Astrocyte of the spinal cord (primary cell): ENCODE measurements at places on chromosomes 13 and 19.

GRCh38 chr19:42232435-42232834 lies 10.0 kb downstream of the GSK3A start:
- no peak for DNase-seq

DNA sequence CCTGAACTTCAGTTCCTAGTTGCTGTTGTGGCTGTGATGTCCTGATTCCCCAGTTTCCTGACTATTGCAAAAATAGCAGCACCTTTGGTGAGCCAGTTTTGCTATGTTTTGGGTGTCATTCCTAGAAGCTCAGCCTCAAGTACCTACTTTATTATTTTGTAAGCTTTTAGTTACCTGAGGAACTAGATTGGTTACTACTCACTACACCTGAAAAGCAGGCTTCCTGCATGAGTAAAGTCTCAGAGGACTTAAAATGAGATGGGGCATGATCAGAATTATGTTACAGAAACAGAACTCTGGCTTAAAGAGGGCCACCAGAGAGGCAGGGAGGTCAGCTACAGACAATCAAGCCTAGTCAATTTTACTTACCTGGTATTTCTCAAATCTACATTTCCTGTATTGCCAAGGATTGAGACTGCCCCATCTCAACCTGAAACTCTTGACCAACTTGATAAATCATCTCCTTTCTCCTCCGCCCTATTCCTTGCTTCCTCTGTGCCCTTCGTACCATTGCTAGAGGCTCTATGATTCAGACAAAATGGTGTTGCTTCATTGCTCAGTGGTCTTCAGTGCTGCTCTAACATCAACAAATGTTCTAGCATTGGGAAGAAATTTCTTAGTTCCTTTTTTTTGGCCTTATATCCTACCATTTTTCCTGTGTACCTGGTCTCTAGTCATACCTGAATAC lies 58.9 kb downstream of the RAP2A start:
- no peak for DNase-seq

- DNase-seq = no peak
Measured at GRCh38 chr13:113141601-113141970, 16.9 kb upstream of the PROZ start.

DNA sequence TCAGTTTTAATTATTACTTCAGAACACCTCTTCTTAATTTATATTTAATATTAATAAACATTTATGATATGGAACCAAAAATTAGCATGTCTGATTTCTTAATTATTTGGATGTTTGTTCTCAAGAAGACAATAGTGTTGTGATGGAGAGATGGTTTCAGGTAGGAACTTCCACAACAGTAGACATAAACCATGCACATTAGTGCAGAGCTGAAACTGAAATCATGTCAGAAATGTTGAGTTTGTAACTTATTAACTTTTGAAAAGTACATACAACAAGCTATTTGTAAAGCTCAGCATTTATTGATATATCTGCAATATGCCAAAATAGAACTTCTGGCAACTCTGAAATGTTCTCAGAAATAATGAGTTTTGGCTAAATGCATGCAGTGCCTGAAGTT lies 11.8 kb upstream of the EDNRB start:
- no peak for DNase-seq

DNA sequence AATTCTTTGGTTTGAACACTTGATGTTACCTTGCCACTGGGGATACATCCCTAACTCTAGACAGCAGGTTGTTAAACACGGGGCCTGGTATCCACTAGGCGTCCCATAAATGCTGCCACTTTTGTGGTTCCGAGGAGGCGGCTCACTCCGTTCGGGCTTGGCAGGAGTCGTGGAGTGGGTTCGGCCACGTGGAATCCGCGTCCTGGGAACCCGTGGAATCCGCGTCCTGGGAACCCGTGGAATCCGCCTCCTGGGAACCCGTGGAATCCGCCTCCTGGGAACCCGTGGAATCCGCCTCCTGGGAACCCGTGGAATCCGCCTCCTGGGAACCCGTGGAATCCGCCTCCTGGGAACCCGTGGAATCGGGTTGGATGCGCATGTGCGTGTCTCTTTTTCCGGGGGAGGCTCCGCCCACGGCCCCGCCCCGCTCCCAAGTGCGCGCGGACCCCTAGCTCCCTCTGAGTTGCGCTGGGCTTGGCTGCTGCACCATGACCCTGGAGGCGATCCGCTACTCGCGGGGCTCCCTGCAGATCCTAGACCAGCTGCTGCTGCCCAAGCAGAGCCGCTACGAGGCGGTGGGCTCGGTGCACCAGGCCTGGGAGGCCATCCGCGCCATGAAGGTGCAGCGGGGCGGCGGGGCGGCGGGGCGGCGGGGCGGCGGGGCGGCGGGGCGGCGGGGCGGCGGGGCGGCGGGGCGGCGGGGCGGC lies at the start of gene MRI1:
MRI1 (plus strand) TSS at position 422 of the 707 bp plus-strand sequence; CDS start at position 489, 67 bp downstream.
- DNase-seq = peak; percentile 63

DNA sequence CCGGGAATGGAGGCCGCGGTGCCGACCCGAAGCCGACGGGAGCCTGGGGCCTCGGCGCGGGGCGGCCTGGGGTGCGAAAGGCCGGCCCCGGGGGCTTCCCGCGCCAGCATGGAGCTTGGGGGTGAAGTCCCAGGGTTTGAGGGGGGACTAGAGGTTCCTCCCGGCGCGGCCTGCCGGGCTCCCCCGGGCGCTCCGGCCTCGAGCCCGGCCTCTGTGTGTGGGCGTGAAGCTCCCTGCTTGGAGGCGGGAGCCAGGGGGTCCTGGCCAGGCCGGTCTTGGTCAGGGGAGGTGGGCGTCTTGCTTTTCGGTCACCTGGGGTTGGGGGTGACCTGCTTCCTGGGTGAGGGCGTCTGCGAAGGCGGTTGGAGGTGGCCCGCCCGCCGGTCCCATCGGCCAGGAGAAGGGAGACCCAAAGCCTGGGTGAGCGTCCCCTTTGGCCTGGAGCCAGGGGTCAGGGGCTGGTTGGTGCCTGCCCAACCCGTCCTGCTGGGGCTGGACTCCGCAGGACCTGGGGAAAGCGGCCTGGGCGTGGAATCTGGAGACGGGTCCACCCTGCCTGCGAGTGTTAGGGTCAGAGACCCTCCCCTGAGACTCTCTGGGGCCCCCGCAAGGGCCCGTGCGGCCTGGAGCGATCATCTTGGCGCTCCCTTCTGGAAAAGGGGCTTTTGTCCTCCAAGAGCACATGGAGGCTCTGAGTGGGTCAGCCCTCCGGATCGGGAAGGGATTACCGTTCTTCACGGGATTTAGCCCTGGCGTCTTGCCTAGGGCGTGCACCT lies 535 bp downstream of the BSG start:
- peak; percentile 60 for DNase-seq

DNA sequence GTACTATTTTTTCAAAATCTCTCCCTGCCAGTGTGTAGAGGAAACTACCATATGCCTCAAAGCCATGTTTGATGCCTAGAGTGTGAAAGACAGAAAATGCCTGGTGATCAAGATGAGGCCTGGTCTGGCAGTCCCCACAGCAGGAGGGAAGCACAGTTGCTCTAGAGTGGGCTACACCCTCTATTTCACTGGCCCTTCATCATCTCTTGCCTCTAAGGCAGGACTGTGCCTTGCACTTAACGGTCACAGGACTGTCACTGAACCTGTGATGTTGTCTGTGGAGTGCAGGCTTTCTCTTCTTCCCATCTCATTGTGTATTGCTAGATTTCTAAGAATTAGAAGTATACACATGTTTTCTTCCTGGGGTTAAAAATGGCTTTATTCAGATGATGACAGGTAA lies 16.3 kb downstream of the POLR1D start:
- DNase-seq = no peak

- no peak for DNase-seq
Measured at GRCh38 chr19:3514930-3515329, 8.8 kb downstream of the FZR1 start.

GRCh38 chr19:28827382-28827781 lies 385.6 kb downstream of the UQCRFS1 start:
- DNase-seq = no peak
